ENCODE measurements at places on chromosomes 6 and 20.

DNA sequence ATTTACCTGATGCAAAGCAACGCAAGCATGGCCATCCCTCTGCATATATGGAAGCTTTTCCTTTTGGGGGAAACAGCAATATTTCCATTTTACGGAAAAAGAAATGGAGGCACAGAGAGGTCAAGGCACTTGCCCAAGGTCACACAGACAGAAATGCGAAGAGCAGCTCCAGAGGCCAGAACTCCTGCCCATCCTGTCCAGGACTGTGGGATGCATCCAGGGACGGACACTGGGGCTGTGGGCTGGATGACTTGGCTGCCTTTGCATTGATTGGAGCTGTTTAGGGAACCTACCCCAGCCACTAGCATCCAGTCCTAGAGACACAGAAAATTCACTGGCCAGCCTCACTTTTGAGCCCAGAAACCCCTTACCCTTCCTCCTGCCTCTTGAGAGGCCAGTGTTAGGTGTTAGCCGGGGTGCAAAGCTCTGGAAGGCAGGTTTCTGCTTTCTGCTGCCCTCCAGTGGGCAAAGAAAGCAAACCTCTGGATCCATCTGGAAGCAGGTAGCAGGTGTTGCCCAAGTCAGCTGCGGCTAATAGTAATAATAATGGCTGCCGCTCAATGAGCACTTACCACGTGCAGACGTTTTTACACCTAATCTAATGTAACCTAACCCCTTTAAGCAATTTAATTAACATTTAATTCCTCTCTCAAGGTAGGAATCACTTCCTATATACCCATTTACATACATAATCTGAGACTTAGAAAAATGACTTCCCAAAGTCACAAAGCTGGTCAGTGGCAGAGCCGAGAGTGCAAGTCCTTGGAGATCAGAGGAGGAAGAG lies 31.7 kb upstream of the CCN5 start:
- H3K27ac ChIP-seq = no peak overlapping the region
- H3K4me1 ChIP-seq = no peaks in the 10 kb centered on the region
- DNase-seq = no peak
- H3K4me3 ChIP-seq = no peak overlapping the region
- no peaks in the 10 kb centered on the region for H3K36me3 ChIP-seq

GRCh38 chr20:43983359-43983758 lies 68.7 kb downstream of the TOX2 start:
- H3K27me3 ChIP-seq = no peaks in the 10 kb centered on the region
- no peaks in the 10 kb centered on the region for H3K4me1 ChIP-seq
- no peak overlapping the region for H3K4me3 ChIP-seq

GRCh38 chr6:35543459-35544193 lies 30.9 kb upstream of the TULP1 start:
- H3K4me3 ChIP-seq = no peak overlapping the region
- no peaks in the 10 kb centered on the region for H3K36me3 ChIP-seq
- H3K4me1 ChIP-seq = no peaks in the 10 kb centered on the region
- DNase-seq = no peak
- H3K27ac ChIP-seq = no peak overlapping the region
- no peaks in the 10 kb centered on the region for H3K27me3 ChIP-seq

GRCh38 chr6:81881660-81882059 lies 129.2 kb upstream of the TENT5A start:
- H3K27ac ChIP-seq = no peak overlapping the region
- no peak overlapping the region for H3K4me3 ChIP-seq
- no peaks in the 10 kb centered on the region for H3K27me3 ChIP-seq

GRCh38 chr20:13400453-13400852 lies 179.4 kb downstream of the ISM1 start:
- no peaks in the 10 kb centered on the region for H3K27me3 ChIP-seq
- H3K27ac ChIP-seq = no peak overlapping the region
- H3K36me3 ChIP-seq = no peaks in the 10 kb centered on the region
- DNase-seq = no peak
- no peak overlapping the region for H3K4me3 ChIP-seq

DNA sequence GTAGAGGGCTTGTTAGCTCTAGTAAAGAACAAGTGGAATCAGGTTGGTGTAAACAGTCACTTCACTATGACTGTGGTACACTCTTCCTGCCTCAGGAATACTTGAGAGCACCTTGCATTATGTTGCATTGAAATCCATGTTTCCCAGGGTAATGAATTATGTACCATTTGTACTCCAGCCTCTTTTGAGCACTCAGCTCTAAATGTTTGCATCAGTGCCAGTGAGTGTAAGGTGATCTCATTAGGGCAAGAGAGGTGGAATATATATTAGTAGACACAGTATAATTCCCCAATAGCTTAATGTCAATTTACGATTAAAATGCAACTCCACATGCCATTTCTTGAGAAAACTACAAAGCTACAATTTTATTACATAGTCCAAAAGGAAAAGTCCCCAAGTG lies 319.6 kb upstream of the POU3F2 start:
- H3K27me3 ChIP-seq = no peaks in the 10 kb centered on the region
- H3K4me1 ChIP-seq = no peaks in the 10 kb centered on the region
- no peak overlapping the region for H3K4me3 ChIP-seq
- H3K27ac ChIP-seq = no peak overlapping the region

- H3K4me1 ChIP-seq = no peaks in the 10 kb centered on the region
- no peak overlapping the region for H3K27ac ChIP-seq
- no peaks in the 10 kb centered on the region for H3K27me3 ChIP-seq
These were observed 274.0 kb downstream of the MAFB start for GRCh38 chr20:40414843-40415615.

DNA sequence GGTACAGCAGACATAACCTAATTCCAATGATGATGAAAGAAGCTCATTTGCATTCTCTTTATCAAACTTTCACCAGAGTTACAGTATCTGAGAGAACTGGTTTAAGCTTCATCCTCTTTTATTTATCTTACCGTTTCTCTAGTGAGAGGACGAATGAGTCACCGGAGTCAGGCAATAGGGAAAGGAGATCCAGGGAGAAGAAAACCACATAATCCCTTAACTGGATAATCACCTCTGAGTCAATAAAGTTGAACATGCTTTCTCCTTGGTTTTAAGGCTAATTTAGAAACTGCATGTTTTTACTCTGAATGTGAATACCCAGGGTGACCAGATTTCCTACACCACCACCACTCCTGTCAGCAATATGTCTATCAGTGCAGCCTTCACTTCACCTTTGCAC lies 313.7 kb upstream of the TBX18 start:
- DNase-seq = no peak
- H3K4me1 ChIP-seq = no peaks in the 10 kb centered on the region
- no peak overlapping the region for H3K27ac ChIP-seq
- no peaks in the 10 kb centered on the region for H3K36me3 ChIP-seq
- no peaks in the 10 kb centered on the region for H3K27me3 ChIP-seq

GRCh38 chr6:140636271-140636907 lies 1261.9 kb upstream of the CITED2 start:
- H3K4me3 ChIP-seq = no peak overlapping the region
- no peak for DNase-seq
- peaks cover 3% of the 10 kb centered on the region for H3K36me3 ChIP-seq
- no peaks in the 10 kb centered on the region for H3K4me1 ChIP-seq

- no peak overlapping the region for H3K4me3 ChIP-seq
- no peaks in the 10 kb centered on the region for H3K27me3 ChIP-seq
- H3K4me1 ChIP-seq = no peaks in the 10 kb centered on the region
These were observed 821.9 kb downstream of the GRIK2 start for GRCh38 chr6:102215425-102215824.

- no peak overlapping the region for H3K27ac ChIP-seq
- DNase-seq = no peak
- no peak overlapping the region for H3K4me3 ChIP-seq
- H3K36me3 ChIP-seq = no peaks in the 10 kb centered on the region
These were observed 2.6 kb downstream of the RAB44 start for GRCh38 chr6:36700071-36700812.

GRCh38 chr6:33904050-33904746 lies 100.4 kb upstream of the MLN start:
- no peaks in the 10 kb centered on the region for H3K27me3 ChIP-seq
- no peaks in the 10 kb centered on the region for H3K4me1 ChIP-seq
- H3K27ac ChIP-seq = no peak overlapping the region

GRCh38 chr6:5846889-5847288 lies 159.8 kb downstream of the NRN1 start:
- H3K27me3 ChIP-seq = no peaks in the 10 kb centered on the region
- H3K27ac ChIP-seq = no peak overlapping the region
- H3K4me3 ChIP-seq = no peak overlapping the region
- no peaks in the 10 kb centered on the region for H3K36me3 ChIP-seq

DNA sequence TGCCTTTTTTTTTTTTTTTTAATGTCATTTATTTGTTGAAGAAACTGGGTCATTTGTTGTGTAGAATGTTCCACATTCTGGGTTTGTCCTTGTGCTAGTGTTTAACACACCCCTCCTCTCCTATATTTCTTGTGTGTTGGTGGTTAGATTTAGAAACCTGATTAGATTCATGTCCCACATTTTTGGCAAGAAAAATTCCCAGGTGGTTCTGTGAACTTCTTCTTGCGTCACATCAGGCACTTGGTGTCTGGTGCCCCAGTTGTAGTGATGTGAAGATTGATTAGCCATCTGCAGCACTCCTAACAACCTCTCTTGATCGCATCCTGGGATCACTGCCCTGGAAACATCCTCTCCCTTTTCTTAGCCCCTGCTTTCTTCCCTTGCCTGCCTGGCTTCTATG lies 7.8 kb downstream of the PIGT start:
- H3K27ac ChIP-seq = no peak overlapping the region
- no peaks in the 10 kb centered on the region for H3K36me3 ChIP-seq
- no peak for DNase-seq
- no peak overlapping the region for H3K4me3 ChIP-seq
- H3K27me3 ChIP-seq = no peaks in the 10 kb centered on the region

- no peaks in the 10 kb centered on the region for H3K36me3 ChIP-seq
- no peaks in the 10 kb centered on the region for H3K27me3 ChIP-seq
- no peak overlapping the region for H3K27ac ChIP-seq
- H3K4me3 ChIP-seq = no peak overlapping the region
These were observed 72.6 kb downstream of the CDKAL1 start for GRCh38 chr6:20606831-20607230.

GRCh38 chr6:121678245-121678644 lies 242.8 kb downstream of the GJA1 start:
- no peaks in the 10 kb centered on the region for H3K36me3 ChIP-seq
- H3K4me1 ChIP-seq = no peaks in the 10 kb centered on the region
- H3K27me3 ChIP-seq = no peaks in the 10 kb centered on the region

GRCh38 chr20:8851446-8851845 lies 217.4 kb upstream of the PLCB4 start:
- DNase-seq = no peak
- H3K27ac ChIP-seq = no peak overlapping the region
- no peak overlapping the region for H3K4me3 ChIP-seq
- no peaks in the 10 kb centered on the region for H3K36me3 ChIP-seq
- H3K4me1 ChIP-seq = no peaks in the 10 kb centered on the region
- H3K27me3 ChIP-seq = no peaks in the 10 kb centered on the region

DNA sequence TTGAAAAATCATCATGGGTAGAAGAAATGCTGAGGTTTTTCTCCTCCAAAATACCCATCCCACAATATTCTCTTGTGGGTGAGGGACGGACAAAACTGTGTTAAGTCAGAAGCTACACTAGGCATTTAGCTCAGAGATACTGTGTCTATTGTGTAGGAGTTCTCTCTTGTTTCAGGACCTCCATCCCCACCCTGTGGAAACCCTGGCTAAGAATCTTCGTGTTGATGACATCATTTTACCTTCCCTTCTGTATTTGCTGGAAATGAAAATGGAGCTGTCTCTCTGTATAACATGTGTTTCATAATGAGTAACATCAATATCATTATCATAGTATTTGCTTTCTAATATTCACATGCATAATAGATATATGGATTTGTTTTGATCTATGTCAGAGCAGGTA lies 1193.0 kb upstream of the CITED2 start:
- no peaks in the 10 kb centered on the region for H3K27me3 ChIP-seq
- H3K27ac ChIP-seq = peak overlapping the region; percentile 33
- no peak for DNase-seq
- H3K4me3 ChIP-seq = no peak overlapping the region
- H3K36me3 ChIP-seq = no peaks in the 10 kb centered on the region

DNA sequence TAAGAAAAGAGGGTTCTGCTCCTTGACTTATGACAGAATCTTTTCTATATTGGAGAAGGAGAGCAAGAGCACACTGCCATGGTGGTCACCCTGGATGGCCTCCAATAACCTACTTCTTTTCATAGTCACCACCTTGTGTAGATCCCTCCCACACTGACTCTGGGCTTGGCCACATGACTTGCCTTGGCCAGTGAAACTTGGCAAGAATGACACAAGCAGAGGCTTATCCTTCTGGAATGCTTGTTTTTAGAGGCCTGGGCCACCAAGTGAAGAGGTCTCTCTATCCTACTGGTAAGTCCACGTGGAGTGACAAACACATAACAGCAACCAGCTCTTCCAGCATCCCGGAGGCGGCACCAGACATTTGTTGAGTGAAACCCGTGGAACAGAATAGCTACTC lies 349.4 kb upstream of the JARID2 start:
- H3K27me3 ChIP-seq = no peaks in the 10 kb centered on the region
- H3K4me3 ChIP-seq = no peak overlapping the region
- no peaks in the 10 kb centered on the region for H3K36me3 ChIP-seq
- H3K27ac ChIP-seq = no peak overlapping the region
- DNase-seq = no peak
- H3K4me1 ChIP-seq = no peaks in the 10 kb centered on the region

GRCh38 chr6:93787841-93788240 lies 368.5 kb upstream of the EPHA7 start:
- H3K36me3 ChIP-seq = no peaks in the 10 kb centered on the region
- H3K4me3 ChIP-seq = no peak overlapping the region
- no peak overlapping the region for H3K27ac ChIP-seq
- H3K4me1 ChIP-seq = no peaks in the 10 kb centered on the region
- H3K27me3 ChIP-seq = no peaks in the 10 kb centered on the region

DNA sequence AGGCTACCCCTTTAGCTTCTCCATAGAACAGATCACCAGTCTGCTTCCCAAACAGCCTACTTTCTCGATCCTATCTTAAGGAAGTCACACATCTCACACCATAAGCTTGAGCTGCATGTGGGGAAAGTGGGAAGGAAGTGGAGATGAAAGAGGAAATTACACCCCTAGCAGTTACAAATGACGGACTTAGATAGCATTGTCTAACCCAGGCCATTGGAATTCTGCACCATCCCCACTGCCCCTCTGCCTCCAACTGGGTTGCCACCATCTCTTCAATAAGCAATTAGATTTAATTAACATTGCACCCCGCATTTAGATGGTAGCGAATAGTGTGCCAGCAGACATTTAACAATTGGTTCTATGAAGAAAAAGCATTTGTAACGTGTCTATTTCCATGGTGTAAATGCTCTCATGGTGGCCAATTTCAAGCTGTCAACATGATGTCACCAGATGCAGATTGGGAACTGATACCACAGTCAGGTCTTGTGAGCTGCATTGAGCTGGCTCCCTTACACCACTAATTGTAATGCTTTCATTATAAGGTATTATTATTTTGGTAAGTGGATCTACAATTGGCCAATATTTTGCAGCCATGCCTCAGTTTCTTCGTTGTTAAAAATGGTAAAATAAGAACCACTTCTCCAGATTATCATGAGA lies 124.7 kb downstream of the CD24 start:
- no peak for DNase-seq
- H3K4me3 ChIP-seq = no peak overlapping the region
- H3K4me1 ChIP-seq = no peaks in the 10 kb centered on the region
- H3K36me3 ChIP-seq = no peaks in the 10 kb centered on the region
- no peak overlapping the region for H3K27ac ChIP-seq
- no peaks in the 10 kb centered on the region for H3K27me3 ChIP-seq
